Lung (tissue), 17 donors: ENCODE measurements at places on chromosomes 2 and 18. TPM values are rescaled to one million over a fixed set of nuclear protein-coding genes. Genes with fewer than 3 reads are reported as not detected.
A peak's percentile ranks its signal among the peaks of the same experiment; 100 is the strongest.

- DNase-seq, result no peak
These were observed 735.2 kb downstream of the GALR1 start for GRCh38 chr18:77984833-77985232.

DNA sequence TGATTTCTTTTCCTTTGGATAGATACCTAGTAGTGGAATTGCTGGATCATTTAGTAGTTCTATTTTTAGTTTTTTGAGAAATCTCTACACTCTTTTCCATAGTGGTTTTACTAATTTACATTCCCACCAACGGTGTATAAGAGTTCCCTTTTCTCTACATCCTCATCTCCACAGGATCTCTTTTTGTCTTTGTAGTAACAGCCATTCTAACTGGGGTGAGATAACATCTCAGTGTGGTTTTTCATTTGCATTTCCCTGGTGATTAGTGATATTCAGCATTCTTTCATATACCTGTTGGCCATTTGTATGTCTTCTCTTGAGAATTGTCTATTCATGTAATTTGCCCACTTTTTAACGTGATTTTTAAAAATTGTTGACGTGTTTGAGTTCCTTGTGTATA, 13.8 kb downstream of the RFTN2 start:
- DNase-seq, result no peak

DNA sequence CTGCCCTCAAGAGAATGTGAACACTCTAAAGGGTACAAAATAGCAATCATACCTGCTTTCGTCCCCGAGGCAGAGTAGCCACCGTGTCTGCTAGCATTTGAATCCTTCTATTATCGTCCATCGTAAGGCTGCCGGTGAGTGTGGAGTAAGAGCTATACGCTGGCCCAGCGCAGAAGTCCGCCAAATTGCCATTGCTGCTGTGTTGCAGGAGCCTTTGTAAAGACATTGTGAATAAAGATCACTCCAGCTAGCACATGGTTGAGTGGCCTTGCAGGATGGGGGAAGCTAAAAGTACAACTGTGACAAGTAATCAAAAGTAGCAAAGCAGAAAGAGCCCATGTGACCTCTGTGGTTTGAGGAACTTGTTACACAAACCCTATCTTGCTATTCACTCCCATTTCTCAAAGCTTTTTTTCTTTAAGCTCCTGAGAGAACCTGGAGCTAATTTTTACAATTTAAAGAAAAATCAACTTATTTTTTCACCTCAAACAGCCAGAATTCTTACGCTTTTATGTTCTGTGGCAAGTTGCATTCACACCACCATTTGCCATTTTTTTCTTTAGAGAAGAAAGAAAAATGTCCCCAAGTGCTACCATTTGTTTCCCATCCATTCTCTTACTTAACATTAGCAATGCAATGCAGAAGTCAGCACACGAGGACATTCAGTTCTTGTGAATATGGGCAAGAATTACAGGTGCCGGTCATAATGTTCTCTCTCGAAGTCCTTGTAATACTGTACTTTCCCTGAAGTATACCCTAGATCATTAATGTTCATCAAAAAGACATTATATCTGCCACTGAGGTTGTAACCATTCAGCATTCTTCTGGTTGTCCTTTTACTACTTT, at the start of gene CYTIP:
Gene CYTIP, minus strand, starts transcription at position 295 of the 846 bp plus-strand sequence. Its CDS starts 69 bp downstream, at position 226.
- DNase-seq, result no peak

GRCh38 chr18:74516271-74517235, 17.7 kb upstream of the CNDP1 start:
- DNase-seq, result no peak

DNA sequence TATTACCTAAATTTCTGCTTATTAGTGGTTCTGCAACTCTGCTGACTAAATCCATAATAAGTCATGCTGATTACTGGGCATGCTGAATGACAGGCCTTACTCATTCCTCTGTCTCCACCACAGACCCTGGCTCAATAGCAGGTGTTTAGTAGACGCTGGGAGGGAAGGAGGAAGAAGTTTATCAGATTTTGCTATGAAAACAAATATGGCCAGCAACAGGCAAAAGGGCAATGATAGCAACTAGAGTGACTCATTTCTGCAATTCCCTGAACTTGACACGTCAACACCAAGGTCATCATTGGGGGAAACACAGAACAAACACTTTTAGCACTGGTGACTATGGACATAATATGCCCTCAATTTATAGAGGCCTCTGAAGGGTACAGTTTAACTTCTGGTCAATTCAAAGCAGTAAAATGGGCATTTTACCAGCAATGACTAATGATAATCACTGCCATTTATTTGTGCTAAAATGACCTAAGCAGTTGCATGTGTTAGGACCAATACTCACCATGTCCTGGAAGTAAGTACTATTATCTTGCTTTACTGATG, 35.2 kb downstream of the TMEM163 start:
- DNase-seq, result no peak

DNA sequence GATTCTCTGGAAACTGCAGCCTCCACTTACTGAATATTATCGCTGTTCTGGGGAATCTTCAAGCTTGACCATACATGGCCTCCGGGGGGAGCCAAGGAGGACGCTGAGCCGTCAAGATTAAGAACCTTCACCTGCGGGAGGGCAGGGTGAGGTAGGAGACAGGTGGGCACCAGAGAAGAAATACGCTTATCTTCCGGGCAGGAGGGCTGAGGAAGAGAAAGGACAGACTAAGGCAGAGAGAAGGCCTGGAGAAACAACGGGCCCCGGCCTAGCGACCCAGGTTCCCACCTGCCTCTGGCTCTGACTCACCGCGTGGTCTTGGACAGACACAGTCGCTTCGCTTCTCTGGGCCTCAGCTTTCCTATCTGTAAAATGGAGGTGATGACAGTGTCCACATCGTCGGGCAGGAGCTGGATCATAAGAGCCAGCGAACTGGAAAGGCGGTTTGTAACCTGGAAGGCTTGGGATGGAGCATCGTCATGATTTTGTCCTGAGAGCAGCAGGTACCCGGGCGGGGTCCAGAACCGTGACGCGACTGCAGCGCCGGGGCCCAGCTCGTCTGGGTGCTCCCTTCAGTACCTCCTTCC, 659 bp downstream of the ZNF142 start:
- peak; percentile 31 for DNase-seq

- DNase-seq, result no peak
These were observed 5.7 kb downstream of the OTX1 start for GRCh38 chr2:63056107-63057050.

DNA sequence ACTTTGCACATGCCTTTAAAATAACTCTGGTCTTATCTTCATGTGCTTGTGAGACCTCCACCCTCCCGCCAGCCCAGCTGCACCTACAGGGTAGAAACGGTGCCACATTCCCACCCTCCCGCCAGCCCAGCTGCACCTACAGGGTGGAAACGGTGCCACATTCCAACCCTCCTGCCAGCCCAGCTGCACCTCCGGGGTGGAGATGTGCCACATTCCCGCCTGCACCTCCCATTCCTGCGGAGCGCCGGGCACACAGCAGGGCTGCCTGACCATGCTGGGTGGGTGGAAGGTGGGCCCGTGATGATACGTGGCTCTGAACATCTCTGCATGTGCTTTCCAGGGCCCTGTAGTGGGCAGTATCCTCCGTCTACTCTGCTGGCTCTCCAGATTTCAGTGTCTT, 243.7 kb upstream of the PXDN start:
- no peak for DNase-seq

DNA sequence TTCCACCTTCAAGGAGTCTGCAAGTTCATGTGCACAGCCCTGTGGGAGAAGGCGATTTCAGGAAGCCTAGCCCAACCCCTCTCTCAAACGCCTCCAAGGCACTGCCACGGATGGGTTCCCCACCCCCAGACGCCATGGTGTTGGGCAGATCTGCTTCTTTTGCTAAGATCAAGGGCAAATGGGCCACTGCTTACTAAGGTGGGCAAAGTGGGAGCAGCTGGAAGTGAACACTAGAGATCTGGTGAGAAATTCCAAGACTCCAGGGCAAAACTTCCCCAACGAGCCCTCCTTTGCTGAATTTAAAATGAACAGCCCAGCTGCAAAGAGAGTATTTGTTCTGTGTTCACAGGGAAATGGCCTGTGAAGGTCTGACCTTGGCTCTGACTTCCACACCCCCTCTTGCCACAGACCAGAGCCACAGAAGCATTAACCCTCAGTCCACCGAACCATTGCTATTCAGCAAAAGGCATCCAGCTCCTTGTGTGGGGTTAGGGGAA, 45.1 kb upstream of the ZBTB7C start:
- DNase-seq, result no peak

GRCh38 chr2:172552547-172553291, 3.2 kb upstream of the PDK1 start:
- DNase-seq, result no peak

- peak; percentile 9 for DNase-seq
These were observed 396.5 kb upstream of the SALL3 start for GRCh38 chr18:78582898-78583738.

- no peak for DNase-seq
These were observed 97.3 kb upstream of the MYCN start for GRCh38 chr2:15842758-15843666.

- DNase-seq, result no peak
These were observed 227.1 kb downstream of the ANAPC1 start for GRCh38 chr2:111656894-111657293.

DNA sequence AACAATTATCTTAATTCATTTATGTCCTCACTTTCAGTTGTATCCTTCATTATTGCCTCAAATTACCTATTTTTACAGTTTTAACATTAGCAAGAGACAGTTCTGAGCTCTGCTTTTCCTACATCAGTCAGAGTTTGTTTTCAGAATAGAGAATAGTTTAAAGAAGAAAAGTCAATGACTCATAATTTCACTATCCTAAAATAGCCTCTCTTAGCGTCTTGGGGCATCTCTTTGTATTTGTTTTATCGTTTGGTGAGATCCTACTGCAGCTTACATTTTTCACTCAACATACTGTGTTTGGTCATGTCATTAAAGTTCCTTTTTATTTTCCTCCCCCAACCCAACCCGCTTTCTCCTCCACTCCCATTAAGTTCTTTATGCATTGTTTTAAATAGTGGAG, 3.8 kb downstream of the SEC11C start:
- DNase-seq, result no peak

DNA sequence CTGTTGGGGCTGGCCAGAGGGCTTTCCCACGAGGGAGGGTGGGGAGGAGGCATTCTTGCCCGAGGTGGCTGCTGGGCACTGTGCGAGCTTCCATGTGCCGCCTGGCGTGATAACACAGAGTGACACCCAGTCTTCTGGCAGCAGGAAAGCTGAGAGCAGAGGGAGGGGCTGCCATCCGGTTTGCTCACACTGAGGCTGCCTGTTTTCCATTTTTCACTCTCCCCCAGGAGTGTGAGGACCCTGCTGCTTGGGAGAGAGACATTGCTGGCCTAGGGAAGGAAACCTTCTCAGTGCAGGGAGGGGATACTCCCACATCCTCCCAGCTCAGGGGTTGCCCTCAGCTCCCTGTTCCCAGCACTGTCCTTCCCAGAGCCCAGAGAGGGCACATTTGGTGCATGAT, 73.1 kb downstream of the INHBB start:
- DNase-seq, result no peak

DNA sequence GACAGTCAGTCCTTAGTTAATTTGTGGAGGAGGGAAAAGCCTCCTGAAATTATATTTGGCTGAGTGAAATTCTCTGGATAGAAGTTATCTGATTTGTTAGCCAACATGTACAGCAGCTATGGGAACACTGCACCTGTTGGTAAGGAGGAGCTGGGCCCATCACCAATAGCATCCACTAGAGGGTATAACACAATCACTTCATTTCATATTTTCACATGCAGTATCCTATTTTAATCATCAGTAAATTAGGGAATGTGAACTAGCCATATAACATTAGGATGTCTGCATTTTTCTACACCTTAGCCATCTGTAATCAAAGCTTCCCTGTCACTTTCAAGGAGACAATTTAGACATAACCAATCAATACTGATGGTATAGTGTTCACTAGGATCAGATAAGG, 818.4 kb upstream of the CDH2 start:
- DNase-seq, result no peak

DNA sequence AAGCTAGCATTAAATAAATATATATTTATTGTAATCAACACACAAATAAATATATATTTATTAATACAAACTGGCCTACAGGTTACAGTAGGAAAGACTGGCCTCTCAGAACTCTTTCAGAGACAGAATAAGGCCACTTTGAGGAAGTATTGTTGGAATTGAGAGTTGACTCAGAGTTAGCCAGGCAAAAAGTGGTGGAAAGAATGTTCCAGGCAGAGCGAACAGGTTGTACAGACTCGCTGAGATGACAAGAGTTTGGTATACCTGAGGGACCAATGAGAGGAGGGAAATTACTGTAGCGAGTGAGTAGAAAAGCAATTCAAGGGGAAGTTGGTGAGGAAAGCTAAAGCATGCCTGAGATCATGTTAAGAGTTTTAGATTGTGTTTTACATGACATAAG, 19.0 kb upstream of the XDH start:
- DNase-seq, result no peak

DNA sequence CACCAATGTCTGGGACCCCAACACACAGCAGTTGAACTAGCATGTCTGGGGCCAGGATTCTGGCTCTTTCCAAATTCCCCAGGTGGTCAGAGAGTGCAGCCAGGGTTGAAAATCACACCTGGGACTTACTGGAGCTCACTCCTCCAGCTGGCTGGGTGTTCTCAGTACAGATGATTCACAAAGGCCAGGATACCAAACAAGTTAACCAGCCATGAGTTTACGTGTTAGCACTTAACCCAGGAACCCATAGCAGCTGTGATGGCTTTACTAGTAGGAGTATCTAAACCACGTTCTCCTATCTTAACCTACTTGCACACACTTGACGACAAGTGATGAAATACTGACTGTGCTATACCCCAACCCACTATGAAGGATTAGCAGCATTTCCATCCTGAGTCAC, 222.8 kb downstream of the FBXO15 start:
- no peak for DNase-seq

GRCh38 chr2:235330775-235331451, 162.9 kb upstream of the AGAP1 start:
- no peak for DNase-seq

The AKAIN1 gene
- not detected for polyA plus RNA-seq

The GREB1L gene
- 0.08 TPM for polyA plus RNA-seq

The PMS1 gene
- 6.8 TPM for polyA plus RNA-seq

The SERPINB4 gene
- 17.4 TPM for polyA plus RNA-seq

The TRIM54 gene
- 0.10 TPM for polyA plus RNA-seq

The ANKRD44 gene
- polyA plus RNA-seq, result 8.1 TPM

The TTN gene
- 11.2 TPM for polyA plus RNA-seq

The MYL12A gene
- 578 TPM for polyA plus RNA-seq

The PROM2 gene
- 4.9 TPM for polyA plus RNA-seq

The GALNT14 gene
- polyA plus RNA-seq, result 2.8 TPM

The SERPINB12 gene
- polyA plus RNA-seq, result not detected

The STPG4 gene
- polyA plus RNA-seq, result 0.06 TPM

The IL18R1 gene
- polyA plus RNA-seq, result 16.0 TPM
